ENCODE measurements at places on chromosomes 6 and 20.

DNA sequence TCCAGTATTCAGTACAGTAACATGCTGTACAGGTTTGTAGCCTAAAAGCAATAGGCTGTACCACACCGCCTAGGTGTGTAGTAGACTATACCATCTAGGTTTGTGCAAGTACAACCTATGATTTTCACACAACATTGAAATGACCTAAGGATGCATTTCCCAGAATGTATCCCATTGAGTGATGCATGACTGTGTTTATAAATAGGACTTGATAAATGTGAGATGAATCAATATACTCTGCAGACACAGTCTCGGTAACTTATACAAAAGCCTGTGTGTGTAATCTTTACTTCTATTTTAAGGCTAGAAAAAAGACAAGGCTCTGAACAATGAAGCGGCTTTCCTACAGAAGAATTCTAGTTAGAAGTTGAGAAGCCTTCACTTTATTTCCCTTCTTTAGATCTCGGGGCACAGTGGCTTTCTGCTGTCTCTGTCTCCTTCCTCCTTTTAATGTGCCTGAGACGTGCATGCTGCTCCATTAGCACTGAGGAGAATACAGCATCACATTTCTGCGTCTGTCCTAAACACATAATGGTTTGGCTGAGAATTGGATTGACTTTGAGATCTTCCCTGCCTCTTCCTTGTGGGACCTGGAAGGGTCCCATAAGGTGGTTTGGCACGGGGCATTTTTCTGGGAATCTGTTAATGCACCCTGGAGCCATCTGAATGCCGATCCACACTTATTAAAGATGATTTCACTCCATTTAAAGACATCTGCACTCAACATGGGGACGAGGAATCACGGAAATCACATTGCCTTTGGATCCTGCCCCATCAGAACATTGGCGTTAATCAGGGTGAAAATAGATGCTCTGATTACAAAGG lies 112.5 kb downstream of the SCML4 start:
- DNase-seq: peak; percentile 32

GRCh38 chr20:13526551-13526950 lies 112.2 kb downstream of the TASP1 start:
- no peak for DNase-seq

DNA sequence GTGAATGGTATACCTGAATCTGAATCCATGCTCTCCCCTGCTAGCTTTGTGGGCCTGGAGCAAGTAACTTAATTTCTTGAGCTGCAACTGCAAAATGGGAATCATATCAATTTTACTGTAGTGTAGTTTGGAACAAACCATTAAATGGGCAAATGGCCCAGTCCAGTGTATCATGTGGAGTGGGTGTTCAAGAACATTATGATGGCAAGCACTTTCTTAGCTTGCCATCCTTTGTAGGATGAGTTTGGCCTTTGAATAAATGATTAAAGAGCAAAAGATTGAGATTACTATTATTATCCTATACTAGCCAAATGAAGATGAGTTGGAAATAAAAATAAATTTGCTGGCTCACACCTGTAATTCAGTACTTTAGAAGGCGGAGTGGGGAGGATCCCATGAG lies 120.4 kb downstream of the SESN1 start:
- no peak for DNase-seq

DNA sequence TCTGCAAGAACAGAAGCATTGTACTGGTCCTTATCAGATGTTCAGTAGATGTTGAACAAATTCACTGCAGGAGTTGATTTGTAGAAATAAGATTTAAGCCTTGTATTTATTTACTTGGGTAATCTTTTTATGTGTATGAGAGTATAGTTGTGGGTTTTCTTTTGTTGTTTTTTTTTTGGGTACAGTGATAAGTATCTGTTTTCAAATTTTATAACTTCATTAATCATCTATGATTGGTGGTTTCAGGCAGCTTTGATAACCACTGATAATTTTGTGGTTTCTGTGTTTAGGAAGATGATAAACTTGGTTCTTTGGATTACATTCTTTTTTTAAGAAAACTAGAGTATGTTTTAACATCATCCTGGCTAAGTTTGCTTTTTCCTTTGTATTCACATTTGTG lies 2.8 kb downstream of the AFDN start:
- no peak for DNase-seq

GRCh38 chr6:45707176-45707575 lies 308.5 kb downstream of the CLIC5 start:
- DNase-seq: no peak

DNA sequence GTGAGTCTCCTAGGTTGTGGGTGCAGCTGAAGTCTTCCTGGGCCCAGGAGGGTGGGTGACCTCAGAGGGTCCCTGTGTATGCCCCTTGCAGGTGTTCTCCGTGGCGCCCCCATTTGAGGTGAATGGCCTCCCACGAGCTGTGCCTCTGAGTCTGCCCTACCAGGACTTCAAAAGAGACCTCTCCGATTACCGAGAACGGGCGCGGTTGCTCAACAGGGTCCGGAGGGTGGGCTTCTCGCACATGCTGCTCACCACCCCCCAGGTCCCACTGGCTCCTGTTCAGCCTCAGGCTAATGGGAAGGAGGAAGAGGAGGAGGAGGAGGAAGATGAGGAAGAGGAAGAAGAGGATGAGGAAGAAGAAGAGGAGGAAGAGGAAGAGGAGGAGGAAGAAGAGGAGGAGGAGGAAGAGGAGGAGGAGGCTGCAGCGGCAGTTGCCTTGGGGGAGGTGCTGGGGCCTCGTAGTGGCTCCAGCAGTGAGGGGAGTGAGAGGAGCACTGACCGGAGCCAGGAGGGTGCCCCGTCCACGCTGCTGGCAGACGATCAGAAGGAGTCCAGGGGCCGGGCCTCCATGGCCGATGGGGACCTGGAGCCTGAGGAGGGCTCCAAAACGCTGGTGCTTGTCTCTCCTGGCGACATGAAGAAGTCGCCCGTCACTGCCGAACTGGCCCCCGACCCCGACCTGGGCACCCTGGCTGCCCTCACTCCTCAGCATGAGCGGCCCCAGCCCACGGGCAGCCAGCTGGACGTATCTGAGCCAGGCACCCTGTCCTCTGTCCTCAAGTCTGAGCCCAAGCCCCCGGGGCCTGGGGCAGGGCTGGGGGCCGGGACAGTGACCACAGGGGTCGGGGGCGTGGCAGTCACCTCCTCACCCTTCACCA lies 15.2 kb upstream of the SLC22A7 start:
- DNase-seq: no peak

DNA sequence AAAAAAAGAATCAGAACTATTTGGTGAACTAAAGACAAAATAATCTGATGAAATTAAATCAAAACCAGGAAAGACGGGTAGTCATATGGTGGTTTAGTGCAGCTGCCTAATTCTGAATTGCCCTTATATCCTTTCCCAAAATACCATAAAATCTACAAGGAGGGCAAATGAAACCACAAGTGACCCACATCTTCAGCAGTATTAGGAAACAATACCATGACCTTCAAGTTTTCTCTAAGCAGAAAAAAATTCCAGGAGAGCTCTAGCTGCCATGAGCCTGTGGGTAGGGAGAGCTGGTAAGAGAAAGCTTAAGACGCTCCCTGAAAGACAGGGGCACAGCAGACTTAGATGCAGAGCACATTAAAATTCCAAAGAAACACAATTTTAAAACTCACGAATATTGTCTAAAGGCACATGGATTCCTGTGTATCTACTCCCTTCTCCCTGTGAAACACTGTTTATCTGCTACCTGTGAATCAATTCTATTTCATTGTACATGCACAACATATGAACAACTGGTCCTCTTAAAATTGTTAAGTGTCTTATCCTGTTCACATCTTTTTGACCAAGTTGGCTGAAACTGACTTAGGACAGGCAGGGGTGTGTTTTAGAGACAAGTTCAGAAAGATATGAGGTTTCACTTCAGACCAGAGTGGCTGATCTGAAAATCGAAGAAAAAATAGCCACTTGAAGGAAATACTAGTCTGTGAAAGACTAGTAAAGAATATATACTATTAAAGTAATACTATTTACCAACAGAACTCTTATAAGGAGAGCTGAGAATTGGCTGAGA lies 153.6 kb upstream of the SHLD1 start:
- DNase-seq: no peak

DNA sequence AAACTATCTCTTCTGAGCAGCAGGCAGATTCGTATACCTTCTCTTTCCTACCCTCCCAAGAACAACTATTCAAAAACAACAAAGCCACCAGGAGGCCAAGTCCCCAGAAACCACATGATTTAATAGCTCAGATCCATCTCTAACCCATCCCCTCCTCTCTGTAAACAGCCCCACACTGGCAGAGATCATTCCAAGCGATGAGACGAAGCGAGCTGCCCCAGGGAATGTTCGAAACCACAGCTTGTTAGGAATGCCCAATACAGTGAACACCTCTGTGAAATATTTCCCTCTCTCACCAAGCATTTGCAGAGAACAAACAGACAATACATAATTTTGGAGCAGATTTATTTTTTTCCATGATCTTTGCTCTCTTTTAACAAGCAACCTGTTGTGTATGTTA lies 231.8 kb downstream of the SOD2 start:
- peak; percentile 3 for DNase-seq

DNA sequence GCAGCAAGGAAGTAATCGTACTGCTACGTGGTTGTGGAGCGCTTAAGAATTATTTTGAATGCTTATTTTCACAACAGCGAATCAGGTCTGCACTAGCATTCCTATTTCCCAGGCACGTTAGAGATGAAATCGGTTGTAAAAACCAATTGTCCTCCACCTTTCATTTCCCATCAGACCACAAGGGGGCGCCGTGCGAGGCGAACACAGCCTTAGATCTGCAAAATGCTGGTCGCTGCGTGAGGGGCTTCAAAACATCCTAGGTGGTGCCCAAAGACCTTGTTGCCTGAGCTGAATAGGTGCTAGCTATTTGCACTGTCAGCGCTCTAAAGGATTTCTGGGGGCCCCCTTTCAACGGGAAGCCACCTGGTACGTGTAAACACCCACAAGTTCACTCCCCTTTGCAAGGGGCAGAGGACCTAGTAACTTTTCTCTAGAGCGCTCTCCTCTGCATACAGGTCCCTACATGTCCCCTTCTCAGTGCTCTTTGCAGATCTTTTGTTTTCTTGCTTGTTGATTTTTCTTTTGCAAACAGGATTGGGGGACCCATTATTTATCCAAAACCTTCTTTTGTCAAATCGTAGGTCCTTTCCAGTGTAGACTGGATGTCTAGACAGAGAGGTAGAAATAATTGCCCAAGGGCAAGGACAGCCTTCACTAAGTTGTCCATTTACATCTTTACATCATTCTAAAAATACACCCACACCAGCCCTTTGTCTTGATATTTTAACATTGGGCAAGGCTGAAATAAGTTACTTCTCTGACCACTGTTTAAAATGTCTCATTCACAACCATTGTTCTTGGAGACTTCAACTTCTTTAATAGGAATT lies 59.8 kb downstream of the NEDD9 start:
- DNase-seq: peak; percentile 22

GRCh38 chr6:87907521-87907920 lies 140.1 kb upstream of the SPACA1 start:
- peak; percentile 87 for DNase-seq

- DNase-seq: no peak
Measured at GRCh38 chr6:37799263-37799644, 20.3 kb upstream of the ZFAND3 start.

DNA sequence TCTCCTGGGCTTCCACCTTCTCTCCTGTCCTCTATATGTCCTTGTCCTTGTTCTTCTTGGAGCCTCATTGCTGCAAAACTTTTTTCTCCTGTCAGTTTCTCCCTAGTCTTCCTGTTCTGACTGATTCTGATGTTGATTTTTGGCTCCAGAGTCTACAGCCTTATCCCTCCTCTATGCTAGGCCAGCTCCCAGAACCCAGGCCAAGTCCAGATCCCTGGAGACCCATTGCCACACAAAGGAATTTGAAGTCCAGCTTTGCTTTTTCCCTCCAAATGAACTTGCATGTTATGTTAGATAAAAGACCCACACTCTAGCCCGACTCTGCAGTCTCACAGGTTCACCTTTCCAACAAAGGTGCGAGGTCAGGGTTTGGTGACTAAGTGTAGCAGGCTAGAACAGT lies 203.1 kb downstream of the FNDC1 start:
- no peak for DNase-seq

GRCh38 chr6:170101281-170102035 lies 189.4 kb downstream of the DLL1 start:
- DNase-seq: no peak

- DNase-seq: no peak
Measured at GRCh38 chr6:90095788-90096187, 200.9 kb downstream of the BACH2 start.

DNA sequence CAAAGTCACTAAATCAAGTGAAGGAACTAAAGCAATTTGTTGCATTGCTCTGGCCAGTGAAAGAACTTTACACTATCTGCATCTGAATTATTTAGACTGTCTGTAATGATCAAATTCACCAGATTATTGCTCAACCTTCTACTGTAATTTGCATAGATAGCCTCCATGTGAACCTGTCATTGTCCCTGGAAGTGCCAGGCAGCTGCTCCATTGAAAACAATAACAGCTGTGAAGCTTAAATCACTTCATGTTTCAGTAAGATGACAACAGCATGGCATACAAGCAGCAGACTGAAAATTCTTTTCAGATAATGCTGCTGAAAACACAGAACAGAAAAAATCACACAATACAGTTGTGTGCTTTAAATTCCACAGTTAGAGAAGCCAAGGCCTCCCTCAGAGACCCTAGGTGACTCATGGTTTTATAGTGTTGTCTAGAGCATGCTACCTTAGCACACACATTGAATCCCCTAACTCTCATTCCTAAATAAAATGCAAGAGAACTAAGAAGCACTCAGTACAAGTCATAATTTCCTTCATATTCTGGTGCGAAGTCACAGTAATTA lies 248.9 kb downstream of the TPBG start:
- no peak for DNase-seq

DNA sequence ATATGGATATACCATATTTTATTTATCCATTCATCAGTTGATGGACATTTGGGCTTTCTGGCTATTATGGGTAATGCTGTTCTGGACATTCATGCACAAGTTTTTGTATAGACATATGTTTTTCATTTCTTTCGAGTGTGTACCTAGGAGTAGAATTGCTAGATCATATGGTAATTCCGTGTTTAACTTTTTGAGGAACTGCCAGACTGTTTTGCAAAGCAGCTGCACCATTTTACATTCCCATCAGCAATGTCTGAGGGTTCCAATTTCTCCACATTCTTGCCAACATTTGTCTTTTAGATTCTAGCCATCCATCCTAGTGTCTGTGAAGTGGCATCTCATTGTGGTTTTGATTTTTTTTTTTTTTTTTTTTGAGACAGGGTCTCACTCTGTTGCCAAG lies 20.8 kb downstream of the SRC start:
- DNase-seq: peak; percentile 76

Measured in AG10803 (cell line).